ENCODE measurements at places on chromosomes 3 and 15. TPM values are rescaled to one million over a fixed set of nuclear protein-coding genes. Genes with fewer than 3 reads are reported as not detected.

Gene GPR160
- 1.6 TPM for total RNA-seq

Gene GHSR
- total RNA-seq, result not detected

Gene TJP1
- total RNA-seq, result 78.9 TPM

Gene ERC2
- total RNA-seq, result not detected

Gene SAMMSON
- not detected for total RNA-seq

Data from A549 treated with dexamethasone at 1 μM for 4 hours (cell line).